ENCODE measurements at places on chromosomes 7 and 10.

- no peaks in the 10 kb centered on the region for H3K36me3 ChIP-seq
- no peak overlapping the region for H3K27ac ChIP-seq
- DNase-seq, result no peak
Observed at GRCh38 chr10:14727924-14728323, 46.8 kb downstream of the FAM107B start.

- no peak for DNase-seq
- H3K27me3 ChIP-seq, result no peaks in the 10 kb centered on the region
- no peak overlapping the region for H3K4me3 ChIP-seq
- H3K27ac ChIP-seq, result peak overlapping the region; percentile 15
- peaks cover 11% of the 10 kb centered on the region for H3K36me3 ChIP-seq
- H3K4me1 ChIP-seq, result peaks cover 3% of the 10 kb centered on the region
Observed at GRCh38 chr7:99029466-99030435, 114.2 kb downstream of the SMURF1 start.

GRCh38 chr7:100157334-100158228 lies 942 bp downstream of the TRAPPC14 start:
- peaks cover 29% of the 10 kb centered on the region for H3K4me1 ChIP-seq
- peak; percentile 14 for DNase-seq
- H3K27me3 ChIP-seq, result no peaks in the 10 kb centered on the region
- H3K36me3 ChIP-seq, result peaks cover 12% of the 10 kb centered on the region
- peak overlapping the region; percentile 78 for H3K4me3 ChIP-seq

DNA sequence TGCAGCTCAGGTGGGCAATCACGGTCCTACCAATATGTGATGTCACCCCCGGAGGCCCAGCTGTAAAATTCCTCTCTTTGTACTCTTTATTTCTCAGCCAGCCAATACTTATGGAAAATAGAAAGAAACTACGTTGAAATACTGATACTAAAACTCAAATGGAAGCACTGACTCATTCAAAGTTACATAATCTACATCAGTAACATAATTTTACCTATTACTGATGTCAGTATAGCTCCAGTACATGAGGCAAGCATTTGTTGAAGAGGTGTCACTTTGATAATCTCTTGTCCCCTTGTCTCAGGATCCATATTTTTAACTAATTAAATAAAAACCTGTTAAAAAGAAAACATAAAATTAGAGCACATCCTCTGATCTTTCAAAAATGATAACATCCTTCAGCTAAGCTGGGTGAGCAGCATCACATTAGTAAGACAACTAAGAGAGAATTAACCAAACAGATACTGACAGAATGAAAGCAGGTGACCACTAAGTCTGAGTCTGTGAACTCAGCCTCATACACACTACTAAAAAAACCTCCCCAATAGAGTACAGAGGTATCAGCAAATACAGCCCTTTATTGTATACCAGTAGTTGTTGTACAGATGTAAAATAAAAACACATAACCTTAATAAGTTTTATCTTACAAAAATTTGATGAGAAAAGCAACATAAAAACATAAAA lies 17.6 kb downstream of the SLC25A40 start:
- H3K27ac ChIP-seq, result peak overlapping the region; percentile 78
- peaks cover 35% of the 10 kb centered on the region for H3K36me3 ChIP-seq
- H3K4me3 ChIP-seq, result no peak overlapping the region
- DNase-seq, result no peak
- no peaks in the 10 kb centered on the region for H3K27me3 ChIP-seq

GRCh38 chr10:101032637-101033224 lies 1.7 kb downstream of the SFXN3 start:
- peaks cover 12% of the 10 kb centered on the region for H3K4me1 ChIP-seq
- H3K27ac ChIP-seq, result peak overlapping the region; percentile 68
- no peaks in the 10 kb centered on the region for H3K27me3 ChIP-seq
- H3K4me3 ChIP-seq, result peak overlapping the region; percentile 73

GRCh38 chr7:77239471-77239870 lies 39.9 kb upstream of the FGL2 start:
- H3K36me3 ChIP-seq, result peaks cover 3% of the 10 kb centered on the region
- no peak overlapping the region for H3K4me3 ChIP-seq
- peaks cover 13% of the 10 kb centered on the region for H3K4me1 ChIP-seq
- H3K27ac ChIP-seq, result no peak overlapping the region
- no peak for DNase-seq

DNA sequence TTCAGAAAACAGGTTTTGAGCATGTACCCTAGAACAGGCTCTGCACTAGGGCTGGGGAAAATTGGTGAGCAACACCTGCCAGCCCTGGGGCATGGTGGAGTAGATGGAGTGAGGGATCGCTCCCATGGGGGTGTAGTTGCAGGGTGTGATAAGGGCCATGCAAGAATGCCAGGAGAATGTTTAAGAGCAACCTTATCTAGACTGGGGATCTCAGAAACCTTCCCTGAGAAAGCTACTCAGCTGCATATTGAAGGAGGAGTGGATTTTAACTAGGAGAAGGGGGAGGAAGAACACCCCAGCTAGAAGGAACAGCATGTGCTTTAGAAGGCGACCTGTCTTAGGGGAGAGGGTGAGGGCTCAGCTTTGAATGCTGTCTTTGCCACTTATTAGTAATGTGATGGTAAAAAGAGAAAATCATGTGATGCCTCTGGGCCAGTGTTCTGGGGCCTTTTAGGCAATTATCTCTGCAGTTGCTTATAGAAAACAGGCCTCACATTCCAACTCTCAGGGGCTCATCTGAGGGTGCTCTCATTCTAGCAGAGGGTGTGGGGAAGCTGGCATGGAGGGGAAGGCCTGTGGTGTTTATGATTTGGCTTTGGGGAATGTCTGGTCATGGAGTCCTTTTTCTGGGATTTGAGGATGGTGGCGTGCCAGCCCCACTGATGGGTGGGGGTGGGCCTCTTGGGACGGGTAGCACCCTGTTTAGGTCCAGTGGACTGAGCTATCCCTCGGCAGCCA lies 225.4 kb downstream of the BMPER start:
- no peak overlapping the region for H3K27ac ChIP-seq
- H3K27me3 ChIP-seq, result no peaks in the 10 kb centered on the region
- no peaks in the 10 kb centered on the region for H3K4me1 ChIP-seq
- no peak overlapping the region for H3K4me3 ChIP-seq
- H3K36me3 ChIP-seq, result no peaks in the 10 kb centered on the region
- DNase-seq, result no peak

GRCh38 chr7:1667566-1668395 lies 2.3 kb upstream of the ELFN1 start:
- H3K36me3 ChIP-seq, result no peaks in the 10 kb centered on the region
- H3K4me1 ChIP-seq, result peaks cover 15% of the 10 kb centered on the region
- peaks cover 37% of the 10 kb centered on the region for H3K27me3 ChIP-seq

DNA sequence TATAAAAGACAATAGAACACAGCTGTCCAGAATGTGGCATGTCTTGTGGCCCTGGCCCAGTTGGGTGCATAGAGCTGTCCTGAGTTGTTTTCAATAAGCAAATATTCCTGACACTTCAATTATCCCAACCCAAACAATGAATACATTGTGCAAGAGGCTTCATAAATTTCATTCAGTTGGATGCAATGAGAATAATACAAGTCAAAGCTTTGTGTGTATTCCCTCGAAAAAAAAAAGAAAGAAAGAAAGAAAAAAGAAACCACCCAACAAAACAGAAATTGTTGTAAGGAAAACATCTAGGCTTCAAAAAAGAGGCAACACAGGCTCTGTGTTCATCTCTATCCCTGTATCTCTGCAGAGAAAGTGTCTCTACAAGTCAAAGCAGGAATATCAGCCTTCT lies 138.7 kb upstream of the ADO start:
- peaks cover under 1% of the 10 kb centered on the region for H3K4me1 ChIP-seq
- H3K27ac ChIP-seq, result no peak overlapping the region
- no peak overlapping the region for H3K4me3 ChIP-seq
- no peak for DNase-seq

DNA sequence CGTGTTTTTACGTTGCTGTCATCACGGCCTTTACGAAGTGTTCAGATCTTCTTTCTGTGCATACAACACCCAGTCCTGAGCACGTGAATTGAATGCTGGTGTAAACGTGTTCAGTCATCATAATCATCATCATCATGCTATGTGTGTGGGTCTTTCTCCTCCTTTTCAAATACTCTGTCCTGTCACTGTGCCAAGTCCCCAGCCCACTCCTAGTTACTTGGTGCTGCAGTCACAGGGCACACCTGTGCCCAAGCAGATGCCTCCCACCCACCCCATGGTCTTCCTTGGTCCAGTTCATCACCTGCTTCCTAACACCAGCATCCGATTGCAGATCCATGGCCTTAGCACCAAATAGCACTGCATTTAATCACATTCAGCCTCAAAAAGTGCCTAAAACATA lies 78.6 kb upstream of the MGMT start:
- H3K27ac ChIP-seq, result no peak overlapping the region
- H3K36me3 ChIP-seq, result no peaks in the 10 kb centered on the region
- H3K4me1 ChIP-seq, result no peaks in the 10 kb centered on the region
- H3K4me3 ChIP-seq, result no peak overlapping the region
- H3K27me3 ChIP-seq, result peaks cover 9% of the 10 kb centered on the region

GRCh38 chr10:23754179-23754578 lies 315.3 kb downstream of the OTUD1 start:
- H3K27me3 ChIP-seq, result peaks cover 28% of the 10 kb centered on the region
- no peak for DNase-seq
- H3K4me1 ChIP-seq, result no peaks in the 10 kb centered on the region
- H3K36me3 ChIP-seq, result no peaks in the 10 kb centered on the region
- H3K27ac ChIP-seq, result no peak overlapping the region
- H3K4me3 ChIP-seq, result no peak overlapping the region

- DNase-seq, result no peak
- peaks cover 22% of the 10 kb centered on the region for H3K36me3 ChIP-seq
- H3K27me3 ChIP-seq, result no peaks in the 10 kb centered on the region
- H3K27ac ChIP-seq, result no peak overlapping the region
Observed at GRCh38 chr7:32583791-32584190, 88.5 kb downstream of the AVL9 start.

DNA sequence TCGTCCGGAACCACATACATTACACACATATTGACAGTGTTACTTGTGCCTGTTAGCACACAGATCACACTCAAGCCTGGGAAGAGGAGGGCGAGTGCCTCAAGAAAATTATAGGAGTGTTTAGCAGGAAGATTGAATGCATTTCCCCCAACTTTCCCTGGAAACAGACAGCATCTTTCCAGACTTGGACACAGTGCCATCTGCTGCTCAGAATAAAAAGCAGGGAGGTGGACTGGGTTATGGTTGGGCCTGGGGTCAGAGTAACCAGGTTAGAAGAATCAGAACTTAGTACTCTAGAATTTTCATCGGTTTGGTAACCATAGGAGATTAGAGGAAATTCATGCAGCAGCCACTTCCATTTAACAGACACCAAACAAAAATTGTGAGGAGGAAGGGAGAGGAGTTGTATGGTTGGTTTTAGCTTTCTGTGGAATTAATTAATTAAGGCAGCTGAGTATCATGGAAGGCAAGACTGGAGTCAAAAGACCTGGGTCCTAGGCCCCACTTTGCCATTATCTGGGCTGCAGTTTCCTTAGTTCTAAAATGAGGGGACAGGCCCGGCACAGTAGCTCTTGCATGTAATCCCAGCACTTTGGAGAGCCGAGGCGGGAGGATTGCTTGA lies 43.4 kb upstream of the OPTN start:
- DNase-seq, result no peak
- no peak overlapping the region for H3K4me3 ChIP-seq
- H3K4me1 ChIP-seq, result no peaks in the 10 kb centered on the region
- H3K36me3 ChIP-seq, result no peaks in the 10 kb centered on the region
- H3K27ac ChIP-seq, result no peak overlapping the region
- no peaks in the 10 kb centered on the region for H3K27me3 ChIP-seq

DNA sequence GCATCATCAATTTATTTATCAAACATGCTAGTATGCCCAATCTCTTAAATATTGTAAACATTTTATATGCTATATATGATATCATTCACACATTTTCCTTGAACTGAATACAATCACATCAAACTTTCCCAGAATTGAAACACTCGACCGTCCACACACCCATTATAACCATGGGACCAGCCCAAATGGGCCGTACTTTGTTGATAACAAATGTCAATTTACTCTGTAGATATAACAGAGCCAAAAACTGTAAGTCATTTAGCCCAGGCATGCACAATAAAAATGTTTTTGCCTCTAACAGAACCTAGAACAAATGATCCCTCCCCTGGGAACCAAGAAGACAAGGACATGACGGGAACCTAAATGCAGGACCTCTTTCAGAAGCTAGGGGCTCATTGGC lies 683 bp upstream of the ANKRD22 start:
- no peak overlapping the region for H3K4me3 ChIP-seq
- H3K27ac ChIP-seq, result no peak overlapping the region

- H3K4me3 ChIP-seq, result no peak overlapping the region
- no peak for DNase-seq
- no peak overlapping the region for H3K27ac ChIP-seq
- peaks cover 44% of the 10 kb centered on the region for H3K27me3 ChIP-seq
- peaks cover 5% of the 10 kb centered on the region for H3K4me1 ChIP-seq
Observed at GRCh38 chr7:55250313-55250712, 114.8 kb upstream of the LANCL2 start.

DNA sequence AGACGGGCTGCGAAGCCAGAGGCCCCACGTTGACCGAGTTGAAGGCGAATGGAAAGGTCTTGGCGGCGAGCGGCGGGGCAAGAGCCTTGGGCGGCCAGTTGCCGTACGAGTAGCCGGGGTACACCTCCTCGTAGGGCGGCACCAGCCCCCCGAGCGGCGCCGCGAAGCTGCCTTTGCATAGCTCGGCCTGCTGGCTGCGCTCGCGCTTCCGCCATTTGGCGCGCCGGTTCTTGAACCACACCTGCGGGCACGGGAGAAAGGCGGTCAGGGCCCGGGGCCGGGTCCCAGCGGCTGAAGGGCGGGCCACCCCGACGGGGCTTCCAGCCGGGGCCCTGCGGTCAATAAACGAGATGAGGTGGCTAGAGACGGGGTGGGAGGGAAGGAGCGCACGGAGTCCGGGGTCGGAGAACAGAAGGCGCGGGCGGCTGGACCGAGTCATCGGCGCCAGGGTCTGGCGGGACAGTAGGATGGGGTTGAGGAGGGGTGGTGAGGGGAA lies 4.8 kb downstream of the ELOVL3 start:
- peak; percentile 63 for DNase-seq
- H3K4me3 ChIP-seq, result peak overlapping the region; percentile 60
- peaks cover 10% of the 10 kb centered on the region for H3K4me1 ChIP-seq
- peaks cover 54% of the 10 kb centered on the region for H3K27me3 ChIP-seq
- no peak overlapping the region for H3K27ac ChIP-seq

- no peak for DNase-seq
- no peak overlapping the region for H3K4me3 ChIP-seq
- H3K27ac ChIP-seq, result no peak overlapping the region
- H3K27me3 ChIP-seq, result no peaks in the 10 kb centered on the region
Observed at GRCh38 chr10:74675484-74675883, 150.9 kb upstream of the KAT6B start.

Measured in activated naive CD4-positive, alpha-beta T cell treated with anti-CD3 and anti-CD28 coated beads for 36 hours (primary cell).